ENCODE measurements at places on chromosomes 4 and X.
A peak's percentile ranks its signal among the peaks of the same experiment; 100 is the strongest.

GRCh38 chrX:154749856-154750255 is 1.0 kb downstream of the GAB3 start:
- DNase-seq: no peak

DNA sequence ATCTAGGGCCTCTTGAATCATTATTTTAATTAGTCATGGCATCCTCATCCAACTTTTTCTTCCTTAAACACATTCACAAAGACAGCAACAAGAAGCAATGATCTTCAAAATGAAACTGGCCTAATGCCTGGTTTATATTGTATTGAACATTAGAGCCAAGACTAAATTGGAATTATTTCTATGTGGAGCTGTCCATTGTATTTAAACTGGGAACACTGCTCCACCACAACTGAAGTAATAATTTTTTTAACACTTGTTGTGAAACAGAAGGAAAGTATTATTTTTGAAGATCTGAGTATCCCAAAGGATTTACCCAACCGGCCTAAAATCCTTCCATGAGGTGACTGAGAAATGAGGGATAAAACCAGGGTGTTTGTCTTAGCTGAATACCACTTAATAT is 6.9 kb downstream of the GABRB1 start:
- DNase-seq: no peak

GRCh38 chr4:128481752-128482480 is 194.3 kb upstream of the PGRMC2 start:
- DNase-seq: no peak

DNA sequence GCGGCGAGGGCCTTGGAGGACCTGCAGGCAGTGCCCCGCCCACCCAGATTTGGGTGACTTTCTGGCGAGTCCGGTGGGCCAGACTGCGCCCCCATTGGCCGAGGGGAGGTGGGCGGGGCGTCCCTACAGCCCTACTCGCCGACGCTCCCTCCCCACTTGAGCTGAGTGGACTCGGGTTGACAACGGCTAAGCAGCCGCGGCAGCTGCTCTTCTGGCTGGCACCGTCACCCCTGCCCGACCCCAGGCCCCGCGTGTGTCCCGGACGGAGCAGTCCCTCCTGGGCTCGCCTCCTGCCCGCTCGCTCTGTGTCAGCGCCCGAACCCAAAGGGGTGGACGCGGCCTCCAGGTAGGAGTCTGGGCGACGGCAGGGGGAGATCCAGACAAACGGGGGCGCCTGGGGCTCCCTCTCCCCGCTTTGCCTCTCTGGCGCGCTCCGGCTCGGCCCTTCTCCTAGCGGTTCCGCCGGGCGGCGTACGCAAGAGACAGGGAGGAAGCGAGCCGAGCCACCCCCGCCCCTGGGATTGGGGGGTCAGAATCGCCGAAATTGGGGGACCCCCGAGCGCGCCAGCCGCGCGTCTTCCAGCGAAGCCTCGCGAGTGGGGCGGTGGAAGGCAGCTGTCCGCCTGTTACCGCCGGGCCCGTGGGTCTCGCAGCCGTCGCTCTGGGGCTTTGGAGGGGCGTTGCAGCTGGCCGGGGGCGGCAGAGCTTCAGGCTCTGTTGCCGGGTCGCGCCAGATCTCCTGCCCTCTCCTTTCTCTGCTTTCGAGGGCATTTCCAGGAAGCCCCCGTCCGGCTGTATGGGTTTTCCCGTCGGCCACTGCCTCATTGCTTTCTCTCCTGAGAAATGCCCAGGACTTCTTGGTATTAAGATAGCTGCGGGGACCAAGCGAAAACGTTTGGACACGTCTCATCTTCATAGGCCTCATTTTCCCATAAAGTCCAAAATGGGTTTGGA is 46.3 kb downstream of the STARD8 start:
- DNase-seq: peak; percentile 53

DNA sequence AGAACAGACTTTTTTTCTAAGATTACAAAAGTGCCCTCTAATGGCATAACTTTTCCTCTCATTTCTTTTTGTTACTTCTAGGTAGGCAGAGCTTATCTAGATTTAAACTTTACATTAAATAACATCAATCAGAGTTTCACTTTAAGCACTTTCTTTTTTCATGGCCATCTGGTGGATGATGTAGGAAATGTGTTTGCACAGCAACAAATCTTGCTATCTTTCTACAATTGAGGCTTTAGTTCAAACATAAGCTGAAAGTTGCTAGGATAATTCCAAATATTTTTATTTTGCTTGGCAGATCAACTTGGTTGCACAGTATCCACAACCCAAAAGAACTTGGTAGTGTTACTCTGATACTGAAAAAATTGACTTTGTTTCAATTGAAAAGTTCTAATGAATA is 22.0 kb downstream of the NDNF start:
- DNase-seq: no peak

DNA sequence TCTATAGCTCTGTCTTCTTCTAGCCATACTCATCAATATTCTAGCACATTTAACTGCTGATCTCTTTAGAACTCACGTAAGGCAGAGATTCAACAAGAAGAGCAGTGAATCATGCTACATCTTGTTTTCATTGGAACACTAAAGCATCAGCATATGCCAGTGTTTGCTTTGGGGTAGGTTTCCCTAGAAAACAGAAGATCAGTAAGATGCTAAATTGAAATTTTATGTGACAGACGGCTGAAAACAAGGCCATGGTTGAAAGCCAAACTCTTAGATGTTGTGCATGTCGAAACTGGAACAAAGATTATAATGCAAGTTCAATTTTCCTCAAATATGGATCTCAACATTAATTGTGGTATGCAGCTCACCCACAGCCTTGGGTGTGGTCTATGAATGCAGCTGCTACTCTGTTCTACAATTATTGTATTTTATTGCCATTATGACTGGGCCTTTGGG is 107.6 kb downstream of the PDLIM5 start:
- peak; percentile 73 for DNase-seq

- DNase-seq: no peak
Measured at GRCh38 chr4:185437809-185438208, 12.0 kb upstream of the UFSP2 start.

GRCh38 chrX:16239211-16239610 is 71.9 kb downstream of the MAGEB17 start:
- peak; percentile 94 for DNase-seq

DNA sequence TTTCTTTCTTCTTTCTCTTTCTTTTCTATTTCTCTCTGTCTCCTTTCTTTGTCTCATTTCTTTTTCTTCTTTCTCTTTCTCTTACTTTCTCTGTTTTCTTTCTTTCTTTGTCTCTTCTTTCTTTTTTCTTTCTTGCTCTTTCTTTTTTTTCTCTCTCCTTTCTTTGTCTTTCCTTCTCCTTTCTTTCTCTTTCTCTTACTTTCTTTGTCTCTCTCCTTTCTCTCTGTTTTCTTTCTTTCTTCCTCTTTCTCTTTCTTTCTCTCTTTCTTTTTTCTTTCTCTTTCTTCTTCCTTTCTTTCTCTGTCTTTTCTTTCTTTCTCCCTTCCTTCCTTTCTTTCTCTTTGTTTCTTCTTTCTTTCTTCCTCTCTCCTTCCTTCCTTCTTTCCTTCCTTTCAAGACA is 184.8 kb downstream of the CRLF2 start:
- no peak for DNase-seq

- peak; percentile 69 for DNase-seq
Measured at GRCh38 chr4:2462218-2462991, 6.5 kb upstream of the RNF4 start.

DNA sequence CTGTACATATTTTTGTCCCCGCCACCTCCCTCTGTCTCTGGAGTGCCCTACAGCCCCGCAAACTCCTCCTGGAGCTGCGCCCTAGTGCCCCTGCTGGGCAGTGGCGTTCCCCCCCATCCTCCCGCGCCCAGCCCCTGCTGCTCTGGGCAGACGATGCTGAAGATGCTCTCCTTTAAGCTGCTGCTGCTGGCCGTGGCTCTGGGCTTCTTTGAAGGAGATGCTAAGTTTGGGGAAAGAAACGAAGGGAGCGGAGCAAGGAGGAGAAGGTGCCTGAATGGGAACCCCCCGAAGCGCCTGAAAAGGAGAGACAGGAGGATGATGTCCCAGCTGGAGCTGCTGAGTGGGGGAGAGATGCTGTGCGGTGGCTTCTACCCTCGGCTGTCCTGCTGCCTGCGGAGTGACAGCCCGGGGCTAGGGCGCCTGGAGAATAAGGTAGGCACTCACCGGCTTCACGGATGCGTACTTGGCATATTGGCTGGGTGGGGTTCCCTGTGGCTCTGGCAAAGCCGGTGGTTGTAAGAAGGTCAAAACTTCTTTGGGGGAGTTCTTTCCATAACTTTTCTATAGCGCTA is 653 bp downstream of the HHIP start:
- no peak for DNase-seq

Measured in astrocyte (in vitro differentiated cells and primary cell).